T1000 (cell line): ENCODE measurements at places on chromosomes 3 and 15.

DNA sequence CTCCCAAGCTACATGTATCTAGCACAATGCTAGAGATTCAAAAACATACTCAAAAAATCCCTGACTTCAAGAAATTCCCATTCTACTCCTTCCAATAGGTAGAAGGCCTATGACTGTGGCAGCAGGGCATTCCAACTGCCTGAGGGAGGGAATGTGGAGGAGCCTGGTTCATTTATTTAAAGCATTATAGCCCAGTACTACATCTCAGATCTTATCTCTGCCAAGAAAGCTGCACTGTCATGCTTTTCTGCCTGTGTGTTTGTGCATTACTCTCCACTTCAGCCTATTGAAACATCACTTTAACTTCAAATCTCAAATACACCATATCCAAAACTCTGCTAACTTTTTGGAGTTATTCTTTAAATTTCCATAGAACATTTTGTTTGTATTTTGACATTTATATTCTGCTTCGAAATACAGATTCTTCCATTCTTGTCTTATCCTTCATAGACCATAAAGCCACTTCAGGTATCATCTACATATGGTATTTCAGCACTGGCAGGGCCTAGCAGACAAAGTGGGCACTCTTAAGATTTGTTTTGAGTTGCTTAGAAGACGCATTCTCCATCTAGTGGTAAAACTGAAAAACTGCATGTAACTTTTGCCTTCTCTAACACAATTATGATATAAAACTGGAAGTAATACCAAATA is 59.1 kb upstream of the NEDD4 start:
- DNase-seq = no peak

DNA sequence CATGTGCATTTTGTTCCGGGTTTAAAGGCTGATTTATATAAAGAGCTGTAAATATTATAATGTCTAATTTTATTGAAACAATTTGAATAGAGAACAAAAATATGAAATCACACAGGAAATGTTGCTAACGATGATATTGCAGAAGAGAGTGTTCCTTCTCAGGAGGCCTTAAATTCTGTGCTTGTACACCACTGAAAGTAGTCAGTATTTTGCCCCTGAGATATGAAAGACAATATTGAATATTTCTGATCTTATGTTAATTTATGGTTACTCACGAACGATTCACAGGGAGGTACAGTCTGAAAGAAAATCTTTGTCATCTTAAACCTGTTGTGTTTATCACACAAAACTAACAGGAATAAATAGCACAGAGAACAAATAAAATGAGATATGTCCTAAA is 213.2 kb upstream of the PLSCR5 start:
- DNase-seq = no peak

- DNase-seq = no peak
Observed at GRCh38 chr15:75483961-75484360, 32.5 kb upstream of the SIN3A start.

DNA sequence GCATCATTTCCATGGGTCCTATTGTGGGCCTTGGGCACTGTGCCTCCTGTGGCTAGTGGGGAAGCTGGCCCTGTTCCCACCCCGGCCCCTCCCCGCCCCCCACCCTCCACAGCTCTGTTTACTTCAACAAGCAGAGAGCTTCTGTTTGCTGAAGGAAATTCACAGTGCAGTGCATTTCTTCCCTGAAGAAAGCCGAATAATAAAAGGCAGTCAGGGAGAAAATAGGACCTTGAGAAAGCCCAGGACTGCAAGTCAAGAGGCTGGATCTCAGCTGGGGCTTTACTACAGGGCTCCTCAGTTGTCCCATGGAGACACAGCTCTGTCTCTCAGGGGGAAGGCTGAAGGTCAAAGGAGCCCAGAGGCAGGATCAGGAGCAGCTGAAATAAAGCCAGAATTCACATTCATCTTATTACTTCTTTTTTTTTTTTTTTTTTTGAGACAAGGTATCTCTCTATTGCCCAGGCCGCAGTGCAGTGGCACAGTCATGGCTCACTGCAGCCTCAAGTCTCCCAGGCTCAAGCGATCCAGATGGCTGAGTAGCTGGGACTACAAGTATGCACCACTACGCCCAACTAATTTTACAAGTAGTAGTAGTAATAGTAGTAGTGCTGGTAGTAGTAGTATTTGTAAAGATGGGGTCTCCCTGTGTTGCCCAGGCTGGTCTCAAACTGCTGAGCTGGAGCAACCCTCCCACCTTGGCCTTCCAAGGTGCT is 33.0 kb upstream of the LACTB start:
- no peak for DNase-seq

GRCh38 chr3:184335291-184335660 is 2.1 kb upstream of the FAM131A start:
- DNase-seq = no peak

DNA sequence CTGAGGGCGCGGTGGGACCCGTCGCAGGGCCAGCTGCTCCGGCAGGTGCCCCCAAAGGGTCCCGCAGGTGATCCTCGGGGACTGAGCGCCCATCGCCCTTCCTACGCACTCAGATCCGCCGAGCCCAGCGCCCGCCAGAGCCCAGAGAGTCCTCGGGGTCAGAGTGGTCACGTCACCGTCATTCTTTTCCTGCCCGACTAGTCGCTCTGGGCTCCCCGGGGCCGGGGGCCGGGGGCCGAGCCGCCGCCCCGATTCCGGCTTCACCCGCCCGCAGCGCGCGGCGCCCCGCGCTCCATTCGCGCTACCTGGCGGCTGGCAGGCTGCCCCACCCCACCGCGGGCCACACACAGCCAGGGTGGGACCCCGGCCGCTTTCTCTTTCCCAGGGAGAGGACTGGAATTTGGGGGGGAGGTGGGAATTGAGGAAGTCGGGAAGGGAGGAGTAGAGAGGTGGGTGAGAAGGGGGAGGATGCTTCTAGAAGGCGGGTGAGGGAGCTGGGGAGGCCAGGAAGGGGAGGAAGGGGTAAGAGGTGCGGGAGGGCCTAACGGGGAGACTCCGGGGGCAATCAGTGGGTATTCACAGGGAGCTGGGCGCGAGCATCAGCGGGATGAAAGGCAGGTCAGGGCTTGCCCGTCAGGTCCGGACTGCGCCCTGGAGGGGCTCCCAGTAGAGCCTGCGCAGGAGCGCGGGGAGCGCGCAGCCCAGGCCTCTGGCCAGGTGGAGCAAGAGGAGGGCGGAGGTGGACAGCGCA is 36.1 kb upstream of the EPHB3 start:
- DNase-seq = no peak

DNA sequence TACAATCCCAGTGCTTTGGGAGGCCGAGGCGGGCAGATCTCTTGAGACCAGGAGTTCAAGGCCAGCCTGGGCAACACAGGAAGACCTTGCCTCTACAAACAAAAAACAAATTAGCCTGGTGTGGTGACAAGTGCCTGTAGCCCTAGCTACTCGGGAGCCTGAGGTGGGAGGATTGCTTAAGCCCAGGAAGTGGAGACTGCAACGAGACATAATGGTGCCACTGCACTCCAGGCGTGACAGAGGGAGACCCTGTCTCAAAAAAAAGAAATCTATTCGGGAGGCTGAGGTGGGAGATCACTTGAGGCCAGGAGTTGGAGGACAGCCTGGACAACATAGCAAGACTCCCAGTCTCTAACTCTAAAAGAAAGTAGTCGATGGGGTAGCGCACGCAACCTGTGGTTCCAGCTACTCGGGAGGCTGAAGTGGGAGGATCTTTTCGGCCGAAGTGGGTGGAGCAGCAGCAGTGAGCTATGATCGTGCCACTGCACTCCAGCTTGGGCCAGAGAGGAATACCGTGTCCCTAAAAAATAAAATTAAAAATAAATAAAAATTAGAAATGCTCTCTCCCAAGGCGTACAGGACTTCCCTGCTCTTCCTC is 775 bp downstream of the C3orf33 start:
- no peak for DNase-seq

GRCh38 chr15:65033659-65034269 is 4.3 kb upstream of the MTFMT start:
- no peak for DNase-seq

DNA sequence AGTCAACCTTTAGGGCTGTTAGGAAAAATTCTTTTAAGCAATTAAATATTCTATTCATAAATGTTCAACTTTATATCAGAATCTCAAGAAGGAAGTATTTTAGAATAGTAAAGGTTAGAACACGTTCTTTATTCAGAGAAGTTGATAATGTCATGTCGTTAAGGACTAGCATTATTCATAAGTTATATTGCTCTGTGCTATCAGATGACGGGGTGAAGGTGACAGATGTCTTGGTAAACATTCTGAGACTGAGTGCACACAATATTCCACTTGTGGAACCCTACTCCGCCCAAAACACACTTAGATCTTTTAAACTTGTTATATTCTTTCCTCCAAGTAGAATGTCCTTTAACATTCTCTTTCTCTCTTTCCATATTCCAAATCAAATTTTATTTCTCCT is 7.9 kb downstream of the AP4E1 start:
- no peak for DNase-seq

DNA sequence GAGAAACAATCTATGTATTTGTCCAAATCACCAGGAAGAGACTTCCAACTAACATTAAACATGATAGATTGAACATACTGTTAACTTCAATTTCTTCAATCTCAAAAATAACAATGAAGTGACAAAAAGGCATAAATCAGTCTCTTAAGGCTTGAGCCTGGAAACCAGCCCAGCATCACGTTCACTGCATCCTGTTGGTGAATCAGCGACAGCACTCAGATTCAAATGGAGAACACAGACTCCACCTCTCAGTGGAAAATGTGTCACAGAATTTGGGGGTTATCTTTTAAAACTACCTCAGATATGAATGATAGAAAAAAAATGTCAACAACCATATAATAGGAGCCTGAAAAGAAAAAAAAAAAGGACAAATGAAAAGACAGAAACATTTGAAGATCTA is 212.0 kb downstream of the MINAR1 start:
- no peak for DNase-seq

DNA sequence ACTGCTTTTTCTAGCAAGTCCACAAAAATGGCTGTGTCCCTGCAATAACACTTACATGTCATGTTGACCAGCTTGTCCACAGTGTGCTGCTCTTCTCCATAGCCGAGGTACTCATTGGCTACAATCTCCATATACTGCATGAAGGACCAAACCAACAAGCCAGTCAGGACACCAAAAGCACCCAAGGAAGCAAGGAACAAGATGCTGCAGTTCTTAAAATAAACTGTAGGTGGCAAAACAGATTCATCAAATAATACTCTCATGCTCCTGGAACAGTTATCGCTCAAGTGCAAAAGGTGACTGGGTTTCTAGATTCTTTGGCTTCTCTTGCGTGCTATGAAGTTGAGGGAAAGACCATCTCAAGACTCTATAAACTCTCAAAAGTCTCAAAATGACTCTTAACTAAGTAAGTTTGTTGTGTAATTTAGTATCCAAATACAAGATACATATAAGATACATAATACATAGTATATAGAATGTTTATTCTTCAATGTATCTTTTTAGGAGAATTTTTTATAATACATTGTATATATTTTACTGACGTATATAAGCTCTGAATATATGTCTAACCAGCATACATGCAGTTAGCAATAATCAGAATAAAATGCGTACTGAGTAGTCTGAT is 57.0 kb downstream of the NEK10 start:
- DNase-seq = peak; percentile 3

DNA sequence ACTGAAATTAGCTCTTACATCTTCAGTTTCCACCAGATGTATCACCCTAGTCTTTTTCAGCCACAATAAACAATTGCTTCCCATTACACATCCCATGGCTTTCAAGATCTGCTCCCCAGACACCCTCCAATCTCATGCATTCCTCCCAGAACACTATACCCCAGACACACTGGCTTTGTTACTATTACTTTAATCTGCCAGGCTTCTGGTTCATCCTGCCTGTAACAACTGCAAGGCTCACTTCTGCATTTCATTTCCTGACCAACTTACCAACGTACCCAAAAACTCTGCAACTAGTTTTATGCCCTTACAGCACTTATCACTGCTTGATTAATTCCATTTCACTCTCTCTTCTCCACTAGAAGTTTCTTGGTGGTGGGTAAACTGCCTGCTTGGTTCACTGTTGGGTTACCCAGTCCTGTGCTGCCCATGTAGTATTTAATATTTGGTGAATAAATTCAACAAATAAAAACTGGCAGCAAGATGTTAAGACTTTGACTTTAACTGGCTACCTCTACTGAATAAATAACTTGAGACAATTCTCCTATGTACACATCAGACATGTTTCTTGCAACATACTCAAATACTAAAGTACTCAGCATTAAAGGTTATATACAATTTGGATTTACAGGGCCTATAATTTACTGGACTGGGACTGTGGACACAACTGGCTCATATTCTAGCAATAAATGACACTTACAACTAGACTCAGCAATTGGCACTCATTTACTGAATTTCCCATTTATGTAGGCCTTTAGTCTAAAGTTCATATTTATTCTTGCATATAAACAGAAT is 2.7 kb downstream of the RPL22L1 start:
- no peak for DNase-seq

DNA sequence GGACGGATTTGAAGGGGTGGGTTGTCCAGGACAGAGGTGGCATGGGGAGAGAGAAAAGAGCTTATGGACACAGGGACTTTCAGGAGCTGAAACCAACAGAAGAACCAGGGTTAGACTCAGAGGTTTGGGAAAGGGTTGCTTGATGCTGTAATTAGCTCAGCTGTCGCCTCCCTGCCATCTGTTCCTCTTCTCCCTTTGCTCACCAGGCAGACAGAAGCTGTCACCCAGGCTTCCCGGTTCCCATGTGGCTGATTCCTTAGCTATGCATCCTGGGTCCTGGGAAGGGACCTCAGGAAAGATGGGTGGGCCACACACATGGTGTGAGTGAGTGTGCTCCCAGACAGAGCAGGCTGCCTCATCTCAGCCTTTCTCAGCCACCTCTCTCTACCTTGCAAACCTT is 14.1 kb downstream of the PTPN23 start:
- DNase-seq = no peak

- DNase-seq = no peak
Observed at GRCh38 chr3:17233398-17233800, 348.6 kb downstream of the PLCL2 start.

DNA sequence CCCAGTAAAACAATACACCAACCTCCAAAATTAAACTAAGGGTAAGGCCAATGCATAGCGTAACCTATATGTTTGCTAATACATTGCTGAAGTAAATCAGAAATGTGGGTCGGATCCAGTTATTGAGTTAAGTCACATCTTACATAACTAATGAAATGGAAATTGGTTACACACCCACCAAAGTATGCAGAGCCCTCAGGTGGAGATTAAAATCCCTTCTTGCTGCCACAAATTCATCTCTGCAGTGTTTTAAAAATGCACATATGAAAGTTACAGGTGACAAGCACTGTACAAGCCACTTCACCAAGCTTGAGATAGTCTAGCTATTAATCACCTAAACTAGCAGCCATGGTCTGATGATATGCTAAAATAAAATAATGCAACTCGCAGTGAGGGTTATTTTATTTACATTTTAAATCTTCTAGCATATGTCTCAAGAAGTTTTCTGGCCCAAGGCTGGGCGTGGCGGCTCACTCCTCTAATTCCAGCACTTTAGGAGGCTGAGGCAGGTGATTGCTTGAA is 130.6 kb downstream of the AQP9 start:
- no peak for DNase-seq
